ENCODE measurements at places on chromosomes 5 and 9.

GRCh38 chr5:73081093-73081492, 39.3 kb upstream of the TMEM171 start:
- DNase-seq = no peak

DNA sequence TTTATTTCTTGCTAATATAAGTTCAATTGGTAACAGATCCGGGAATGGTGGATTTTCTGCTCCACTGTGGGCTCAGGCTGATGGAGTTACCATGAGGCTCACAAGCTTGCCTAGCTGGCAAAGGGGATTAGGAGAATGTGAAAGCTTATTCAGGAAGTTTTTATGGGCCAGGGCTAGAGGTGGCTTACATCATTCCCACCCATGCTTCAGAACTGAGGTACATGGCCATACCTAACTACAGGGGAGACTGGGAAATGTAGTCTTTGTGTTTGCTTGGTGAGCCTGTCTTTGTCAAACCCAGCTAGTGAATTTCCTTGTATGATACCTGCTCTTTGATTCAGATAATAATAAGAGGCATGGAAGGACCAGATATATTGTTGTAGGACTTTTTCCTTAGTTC, 105.9 kb upstream of the DHFR start:
- no peak for DNase-seq

- peak; percentile 75 for DNase-seq
Measured at GRCh38 chr5:107072967-107073366, 597.8 kb downstream of the EFNA5 start.

- peak; percentile 91 for DNase-seq
Measured at GRCh38 chr5:180799902-180800801, 2.5 kb downstream of the MGAT1 start.

- DNase-seq = no peak
Measured at GRCh38 chr9:77743386-77743785, 95.3 kb upstream of the GNA14 start.

GRCh38 chr9:134661791-134662142, 20.2 kb downstream of the COL5A1 start:
- DNase-seq = peak; percentile 71

DNA sequence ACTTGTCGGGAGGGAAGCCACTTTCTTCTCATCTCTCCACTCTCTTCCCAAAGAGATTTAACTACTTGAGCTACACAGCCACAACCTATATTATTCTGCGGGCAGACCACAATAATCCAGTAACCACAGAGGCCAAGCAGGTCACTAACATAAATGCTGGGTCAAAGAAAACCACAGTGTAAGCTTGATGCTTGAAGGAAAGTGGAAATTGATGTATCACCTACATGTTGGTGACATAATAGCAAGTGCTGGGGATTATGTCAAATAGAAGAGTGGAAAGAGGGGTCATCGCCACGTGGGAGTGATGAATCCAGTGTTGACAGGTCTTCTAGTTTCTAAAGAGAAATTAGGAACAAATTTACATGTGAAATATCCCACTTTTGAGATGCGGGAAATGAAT, 40.9 kb downstream of the RFK start:
- DNase-seq = no peak

- DNase-seq = no peak
Measured at GRCh38 chr9:127965953-127966352, 14.8 kb downstream of the EEIG1 start.

- DNase-seq = no peak
Measured at GRCh38 chr5:82586661-82587310, 308.6 kb upstream of the RPS23 start.

Measured in foreskin keratinocyte (primary cell).